ENCODE measurements at places on chromosomes 6 and 20.

DNA sequence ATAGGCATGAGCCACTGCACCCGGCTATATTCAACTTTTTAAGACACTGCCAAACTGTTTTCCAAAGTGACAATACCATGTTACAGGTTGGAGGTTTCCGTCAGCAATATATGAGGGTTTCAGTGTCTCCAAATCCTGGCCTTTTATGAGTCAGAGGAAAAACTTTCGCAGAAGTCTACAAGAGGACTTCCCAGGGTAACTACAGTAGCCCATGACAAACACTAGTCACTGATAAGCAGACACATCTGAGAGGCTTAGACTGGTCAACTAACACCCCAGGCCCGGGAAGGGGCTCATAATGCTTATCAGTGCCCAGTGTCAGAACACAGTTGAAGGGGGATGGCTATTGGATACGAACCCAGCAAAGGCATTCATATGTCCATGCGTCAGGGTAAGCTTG lies 85.4 kb downstream of the SOX4 start:
- no peak for DNase-seq

GRCh38 chr20:37352608-37352980 lies 6.7 kb downstream of the SRC start:
- DNase-seq, result no peak

GRCh38 chr6:20020526-20020925 lies 183.4 kb downstream of the ID4 start:
- no peak for DNase-seq

DNA sequence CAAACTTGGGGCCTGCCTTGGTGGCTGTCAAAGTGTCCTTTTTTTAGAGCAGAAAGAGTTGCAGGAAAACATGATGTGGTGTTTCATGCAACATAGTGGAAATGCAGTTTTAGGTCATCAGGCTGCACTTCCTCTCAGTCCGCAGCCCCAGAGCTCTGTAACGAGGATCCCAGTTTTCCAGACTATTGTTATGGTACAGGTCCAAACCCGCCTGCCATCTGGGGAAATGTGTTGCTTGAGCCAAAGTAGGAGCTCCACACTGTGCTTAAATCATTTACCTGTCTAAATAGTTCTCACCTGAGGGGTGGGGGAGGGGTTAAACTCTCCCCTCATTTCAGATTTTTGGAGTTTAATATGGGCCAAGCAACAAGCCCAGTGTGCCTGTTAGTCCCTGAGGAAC lies 59.8 kb downstream of the GOPC start:
- no peak for DNase-seq

DNA sequence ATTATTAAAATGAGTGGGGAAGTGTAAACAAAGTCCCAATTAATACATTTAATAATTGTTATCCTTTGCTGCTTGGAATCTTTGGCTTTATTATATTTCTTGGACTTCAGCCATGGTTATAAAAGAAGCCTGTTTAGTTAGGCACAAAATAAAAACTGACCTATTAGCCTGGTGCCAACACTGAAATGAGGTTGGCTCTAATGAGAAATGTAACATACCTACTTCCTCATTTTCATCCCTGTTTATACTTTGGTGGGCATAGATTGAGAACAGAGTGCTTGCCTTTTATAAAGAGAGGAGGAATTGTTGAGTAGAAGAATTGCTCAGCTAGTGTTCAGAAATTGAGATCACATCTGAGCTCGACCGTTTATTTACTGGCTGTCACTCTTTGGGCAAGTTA lies 471.3 kb downstream of the UTRN start:
- no peak for DNase-seq

GRCh38 chr6:24861934-24862333 lies 63.2 kb upstream of the ARMH2 start:
- DNase-seq, result no peak

GRCh38 chr6:152380351-152380767 lies 256.8 kb downstream of the SYNE1 start:
- DNase-seq, result no peak

- DNase-seq, result no peak
Observed at GRCh38 chr6:71205336-71205956, 83.2 kb upstream of the OGFRL1 start.

Measured in amygdala (tissue), 56 donors.